Right forelimb (tissue), 1 donor: ENCODE measurements at places on chromosomes 7 and 10.

DNA sequence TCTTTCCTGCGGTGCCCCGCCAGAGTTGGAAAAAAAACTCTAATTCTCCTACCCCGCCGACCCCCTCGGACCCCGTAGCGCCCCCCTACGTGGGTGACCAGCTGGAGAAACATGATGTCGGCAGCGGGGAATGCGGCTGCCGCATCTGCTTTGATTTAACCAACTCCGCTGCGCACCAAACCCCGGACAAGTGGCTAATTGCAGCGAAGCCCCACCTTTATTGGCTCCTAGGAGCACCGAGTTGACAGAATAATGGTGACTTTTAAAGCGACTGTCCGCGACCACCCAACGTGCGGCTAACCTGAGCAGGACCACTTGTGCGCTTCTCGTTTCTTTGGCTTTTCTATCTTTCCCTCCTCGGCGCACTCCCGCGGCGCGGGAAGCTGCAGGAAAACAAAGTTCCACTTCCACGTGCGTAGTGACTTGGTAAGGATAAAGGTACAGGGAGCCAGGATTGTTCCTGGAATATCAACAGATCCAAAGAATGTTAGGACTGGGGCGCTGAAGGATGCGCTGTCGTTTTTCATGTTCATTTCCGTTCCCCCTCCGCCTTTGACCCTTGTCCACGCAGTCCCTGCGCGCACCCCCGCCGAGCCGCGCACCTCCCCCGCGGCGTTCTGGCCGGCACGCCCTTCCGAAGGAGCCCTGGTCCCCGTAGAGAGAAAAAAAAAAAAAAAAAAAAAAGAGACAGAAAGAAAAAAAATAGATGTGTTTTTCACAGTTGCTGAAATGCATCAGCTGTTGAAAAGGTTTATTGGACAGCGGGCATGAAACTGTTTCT is 1.4 kb downstream of the WNT16 start:
- DNase-seq, result peak; percentile 56

GRCh38 chr10:19964625-19965024 is 148.4 kb downstream of the PLXDC2 start:
- DNase-seq, result no peak

DNA sequence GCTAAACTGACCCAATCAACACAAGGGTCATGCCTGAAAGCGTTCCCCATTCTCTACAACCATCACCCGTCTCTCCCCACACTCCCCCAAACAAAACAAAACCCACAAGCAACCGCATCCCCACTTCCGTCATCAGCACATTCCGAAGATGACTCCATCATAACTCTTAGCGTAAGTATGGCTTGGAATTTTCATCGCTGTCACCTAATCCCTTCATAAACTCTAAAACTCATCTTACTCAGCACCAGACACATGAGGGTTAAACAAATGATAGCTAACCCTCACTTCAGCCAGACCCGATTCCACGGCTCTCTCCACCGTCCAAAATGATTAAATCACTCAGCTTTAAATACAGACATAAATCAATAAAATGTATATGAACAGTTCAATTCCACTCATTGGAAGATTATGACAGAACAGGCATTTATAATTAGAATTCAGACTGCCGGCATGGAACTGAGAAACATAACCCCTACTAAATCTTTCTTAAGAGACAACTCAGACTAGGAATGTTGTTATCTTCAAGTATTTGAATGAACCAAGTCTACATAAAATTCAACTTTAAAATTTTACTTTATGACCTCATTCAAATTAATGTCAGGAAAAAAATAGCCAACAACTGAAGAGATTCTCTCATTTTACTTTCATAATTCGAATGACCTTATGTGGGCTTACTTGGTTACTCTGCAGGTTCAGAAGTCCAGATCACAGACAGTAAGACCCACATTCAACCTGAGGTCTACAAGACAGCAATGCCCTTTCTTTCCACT is 215.9 kb downstream of the PARD3 start:
- no peak for DNase-seq

DNA sequence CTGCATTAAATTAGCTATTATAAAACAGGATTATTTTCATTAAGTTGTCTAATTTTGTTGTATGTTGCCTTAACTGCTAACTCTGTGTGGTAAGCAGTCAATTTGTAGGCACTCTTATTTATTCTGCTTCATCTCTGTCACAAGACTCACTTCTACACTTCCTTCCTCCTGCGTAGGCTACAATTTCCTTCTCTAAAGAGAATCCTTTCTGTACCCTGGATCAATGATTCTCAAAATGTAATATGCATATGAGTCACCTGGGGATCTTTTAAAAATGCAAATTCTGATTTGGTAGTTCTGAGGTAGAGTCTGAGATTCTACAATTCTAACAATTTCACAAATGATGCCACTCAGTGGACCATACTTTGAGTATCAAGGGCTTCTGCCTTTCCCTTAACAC is 4.4 kb upstream of the UBE2D1 start:
- no peak for DNase-seq

DNA sequence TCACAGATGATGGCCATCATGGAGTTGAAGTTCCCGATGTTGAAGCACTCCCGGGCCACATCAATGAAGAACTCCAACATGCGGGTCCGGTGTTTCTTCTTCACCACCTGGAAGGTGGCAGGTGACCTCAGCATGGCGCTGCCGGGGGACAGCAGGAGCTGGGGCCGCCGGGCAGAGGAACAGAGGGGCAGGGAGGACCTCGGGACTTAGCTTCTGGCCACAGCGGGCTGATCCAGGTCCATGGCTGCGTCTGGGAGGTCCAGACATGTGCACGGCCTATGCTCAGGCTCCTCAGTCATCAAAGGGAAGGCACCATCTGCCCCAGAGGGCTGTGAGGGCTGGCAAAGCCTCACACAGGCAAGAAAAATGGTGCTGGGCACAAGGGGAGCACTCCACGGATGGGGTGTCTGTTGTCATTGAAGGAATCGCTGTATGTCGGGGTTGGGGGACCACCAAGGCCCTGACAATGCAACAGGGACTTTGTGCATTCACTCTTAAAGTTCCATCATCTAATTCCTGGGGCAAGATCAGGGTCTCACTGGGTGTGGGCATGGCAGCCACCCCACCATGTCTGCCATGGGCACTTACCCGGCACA is 60.9 kb downstream of the CSGALNACT2 start:
- DNase-seq, result peak; percentile 35

DNA sequence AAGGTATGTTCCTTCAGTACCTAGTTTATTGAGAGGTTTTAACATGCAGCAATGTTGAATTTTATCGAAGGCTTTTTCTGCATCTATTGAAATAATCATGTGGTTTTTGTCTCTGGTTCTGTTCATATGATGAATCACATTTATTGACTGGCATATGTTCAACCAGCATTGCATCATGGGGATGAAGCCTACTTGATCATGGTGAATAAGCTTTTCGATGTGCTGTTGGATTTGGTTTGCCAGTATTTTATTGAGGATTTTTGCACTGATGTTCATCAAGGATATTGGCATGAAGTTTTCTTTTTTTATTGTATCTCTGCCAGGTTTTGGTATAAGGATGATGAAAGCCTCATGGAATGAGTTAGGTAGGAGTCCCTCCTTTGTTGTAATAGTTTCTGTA is 204.0 kb upstream of the GNAI1 start:
- no peak for DNase-seq

GRCh38 chr7:41709621-41710020 is 6.7 kb upstream of the INHBA start:
- DNase-seq, result no peak

DNA sequence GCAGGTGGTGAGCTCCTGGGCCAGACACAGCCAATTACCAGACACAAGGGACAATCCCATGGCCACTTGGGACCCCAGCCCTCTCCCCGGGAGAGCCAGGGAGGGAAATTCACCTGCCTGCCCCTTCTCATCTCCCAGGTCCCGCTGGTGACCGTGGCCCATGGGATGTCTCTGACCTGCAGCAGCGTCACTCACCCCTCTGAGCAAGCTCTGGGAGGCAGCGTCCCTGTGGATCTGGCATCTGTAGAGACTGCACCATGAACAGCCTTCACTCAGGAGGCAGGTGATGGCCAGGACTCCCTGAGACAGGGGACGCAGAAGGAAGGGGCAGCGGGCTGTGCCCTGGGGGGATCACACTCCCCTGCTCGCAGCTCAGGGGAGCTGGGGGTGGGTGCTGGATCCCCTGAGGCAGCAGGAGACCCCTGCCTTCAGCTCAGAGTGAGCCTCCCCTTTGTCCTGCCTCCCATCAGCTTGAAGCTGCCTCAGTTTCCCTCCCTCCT is 90.8 kb downstream of the FOXL3 start:
- peak; percentile 34 for DNase-seq

- DNase-seq, result no peak
Measured at GRCh38 chr10:97961945-97962344, 68.5 kb downstream of the CRTAC1 start.

DNA sequence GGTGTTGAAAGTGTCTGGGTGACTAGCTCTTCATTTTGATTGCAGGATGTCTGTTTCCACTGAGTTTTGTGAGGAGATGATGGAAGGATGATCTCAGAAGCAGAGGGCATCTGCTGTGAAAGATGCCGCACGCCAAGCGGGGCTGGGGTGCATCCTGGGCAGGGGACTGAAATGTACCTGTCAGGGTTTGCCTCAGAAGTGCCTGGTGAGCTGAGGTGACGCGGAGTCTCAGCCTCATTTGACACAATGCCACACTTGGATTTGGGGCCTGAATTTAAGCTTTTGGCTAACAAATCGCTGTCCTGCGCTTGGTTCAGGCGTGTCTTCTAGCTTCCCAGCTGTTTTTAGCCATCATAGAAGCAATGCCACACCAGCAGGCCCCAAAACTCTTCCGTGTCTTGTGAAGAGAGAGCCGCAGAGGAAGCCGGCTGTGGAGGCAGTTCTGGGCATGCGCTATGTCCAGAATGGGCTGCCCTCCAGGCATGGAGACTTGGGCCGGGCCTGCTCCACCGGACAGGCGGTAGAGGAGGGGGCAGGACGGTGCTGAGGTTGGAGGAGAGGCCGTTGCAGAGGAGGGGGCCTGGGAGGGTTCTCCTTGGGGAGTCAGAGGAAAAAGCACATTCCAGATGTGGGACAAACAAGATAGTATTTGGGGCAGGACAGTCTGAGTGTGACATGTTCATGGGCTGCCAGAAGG is 31.2 kb downstream of the WDR86 start:
- peak; percentile 42 for DNase-seq

DNA sequence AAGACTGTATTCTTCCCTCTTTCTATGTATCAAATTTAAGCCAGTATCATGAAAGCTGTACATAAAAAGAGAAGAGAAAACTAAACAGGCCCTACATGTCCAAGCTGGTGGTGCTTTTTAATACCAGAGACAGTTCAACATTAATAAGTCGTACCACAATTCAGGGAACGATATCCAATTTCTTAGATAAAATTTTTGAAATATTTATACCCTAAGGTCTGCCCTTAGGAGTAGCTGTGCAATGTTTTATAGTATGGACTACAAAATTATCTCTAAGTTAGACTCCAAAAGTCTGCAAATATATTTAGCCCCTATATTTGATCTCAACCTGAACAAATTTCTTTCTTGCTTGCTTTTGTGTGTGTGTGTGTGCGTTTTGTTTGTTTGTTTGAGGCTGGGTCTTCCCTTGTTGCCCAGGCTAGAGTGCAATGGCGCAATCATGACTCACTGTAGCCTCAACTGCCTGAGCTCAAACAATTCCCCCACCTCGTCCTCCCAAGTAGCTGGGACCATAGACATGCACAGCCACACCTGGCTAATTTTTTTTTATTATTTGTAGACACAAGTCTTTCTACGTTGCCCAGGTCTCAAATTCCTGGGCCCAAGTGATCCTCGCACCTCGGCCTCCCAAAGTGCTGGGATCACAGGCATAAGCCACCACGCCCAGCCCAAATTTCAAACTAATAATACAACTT is 13.2 kb downstream of the ARHGAP19 start:
- DNase-seq, result no peak

DNA sequence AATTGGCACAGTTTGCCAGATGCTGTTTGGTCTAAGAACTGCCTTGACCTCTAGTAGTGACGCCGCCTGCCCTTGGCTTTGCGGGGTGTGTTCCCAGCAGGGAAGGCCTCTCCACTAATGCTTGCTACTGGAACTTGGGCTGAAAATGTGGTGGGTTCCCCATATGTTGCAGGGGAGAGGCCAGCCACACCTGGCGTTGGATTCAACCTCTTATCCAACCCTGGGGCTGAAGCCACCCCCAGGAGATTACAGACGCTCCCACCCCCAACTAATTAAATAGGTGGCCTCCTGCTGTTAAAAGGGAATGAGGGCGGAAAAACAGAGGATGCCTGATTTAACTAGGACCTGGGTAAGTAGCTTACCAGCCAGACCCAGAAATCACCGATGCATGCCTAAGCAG is 19.2 kb upstream of the ATOH7 start:
- DNase-seq, result no peak

- DNase-seq, result no peak
Measured at GRCh38 chr10:22570733-22571430, 143.5 kb downstream of the PIP4K2A start.

DNA sequence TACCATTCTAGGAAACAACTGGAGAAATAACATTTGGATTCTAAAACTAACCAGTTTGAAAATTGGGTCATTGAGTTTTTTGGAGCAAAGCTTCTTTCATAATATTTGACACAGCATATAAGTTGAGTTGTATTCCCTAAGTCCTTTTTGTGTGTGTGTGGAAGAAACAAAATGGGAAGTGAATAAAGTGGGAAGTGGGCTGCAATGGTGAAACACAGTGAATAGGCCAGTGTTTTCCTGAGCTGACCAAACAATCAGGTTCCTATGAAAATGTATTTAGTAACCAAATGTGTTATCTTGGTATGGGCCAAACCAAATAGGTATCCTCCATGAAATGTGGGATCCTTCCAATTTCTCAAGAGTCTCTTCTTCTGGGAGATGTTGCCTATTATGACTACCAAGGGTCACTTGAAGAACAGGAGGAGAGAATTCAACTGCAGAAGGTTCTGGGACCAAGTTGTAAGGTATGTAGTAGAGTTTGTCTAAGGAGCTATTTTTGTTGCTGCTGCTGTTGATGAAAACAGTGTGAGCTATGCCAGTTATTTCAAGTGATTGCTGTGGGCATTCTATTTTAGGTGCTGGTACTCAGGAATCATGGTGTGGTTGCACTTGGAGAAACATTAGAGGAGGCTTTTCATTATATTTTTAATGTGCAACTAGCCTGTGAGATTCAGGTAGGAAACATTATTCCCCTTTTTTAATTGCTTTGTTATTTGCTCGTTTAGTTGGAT is 88.3 kb upstream of the MXI1 start:
- DNase-seq, result no peak

- no peak for DNase-seq
Measured at GRCh38 chr7:31981874-31982390, 88.3 kb downstream of the PDE1C start.

- DNase-seq, result no peak
Measured at GRCh38 chr7:18140943-18141342, 113.3 kb upstream of the PRPS1L1 start.

GRCh38 chr10:125235093-125236069 is 75.0 kb upstream of the CTBP2 start:
- no peak for DNase-seq

GRCh38 chr7:47795631-47796030 is 152.6 kb downstream of the PKD1L1 start:
- no peak for DNase-seq

GRCh38 chr10:1650542-1651269 is 86.6 kb downstream of the ADARB2 start:
- no peak for DNase-seq

GRCh38 chr7:102248456-102249395 is 37.9 kb upstream of the SH2B2 start:
- DNase-seq, result no peak
